ENCODE measurements at places on chromosomes 12 and 14. TPM values are rescaled to one million over a fixed set of nuclear protein-coding genes. Genes with fewer than 3 reads are reported as not detected.

DNA sequence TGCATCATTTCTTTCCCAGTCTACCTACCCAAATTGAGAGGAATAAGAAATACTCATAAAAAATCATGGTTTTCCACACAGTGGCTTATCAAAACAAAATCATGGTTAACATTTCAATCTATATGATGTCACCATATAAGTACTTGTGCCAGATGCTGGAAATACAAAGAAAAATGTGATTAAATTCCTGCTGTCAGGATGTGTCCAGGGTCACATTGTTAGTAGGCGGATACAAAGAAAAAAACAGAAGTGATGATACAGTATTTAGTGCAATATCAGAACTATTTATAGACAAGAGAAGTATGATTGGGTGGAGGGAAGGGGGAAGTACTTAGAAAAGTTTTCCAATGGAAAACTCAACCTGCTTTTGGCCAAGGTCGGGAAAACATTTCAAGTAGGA lies 47.0 kb upstream of the OR6J1 start:
- peak; percentile 94 for DNase-seq

DNA sequence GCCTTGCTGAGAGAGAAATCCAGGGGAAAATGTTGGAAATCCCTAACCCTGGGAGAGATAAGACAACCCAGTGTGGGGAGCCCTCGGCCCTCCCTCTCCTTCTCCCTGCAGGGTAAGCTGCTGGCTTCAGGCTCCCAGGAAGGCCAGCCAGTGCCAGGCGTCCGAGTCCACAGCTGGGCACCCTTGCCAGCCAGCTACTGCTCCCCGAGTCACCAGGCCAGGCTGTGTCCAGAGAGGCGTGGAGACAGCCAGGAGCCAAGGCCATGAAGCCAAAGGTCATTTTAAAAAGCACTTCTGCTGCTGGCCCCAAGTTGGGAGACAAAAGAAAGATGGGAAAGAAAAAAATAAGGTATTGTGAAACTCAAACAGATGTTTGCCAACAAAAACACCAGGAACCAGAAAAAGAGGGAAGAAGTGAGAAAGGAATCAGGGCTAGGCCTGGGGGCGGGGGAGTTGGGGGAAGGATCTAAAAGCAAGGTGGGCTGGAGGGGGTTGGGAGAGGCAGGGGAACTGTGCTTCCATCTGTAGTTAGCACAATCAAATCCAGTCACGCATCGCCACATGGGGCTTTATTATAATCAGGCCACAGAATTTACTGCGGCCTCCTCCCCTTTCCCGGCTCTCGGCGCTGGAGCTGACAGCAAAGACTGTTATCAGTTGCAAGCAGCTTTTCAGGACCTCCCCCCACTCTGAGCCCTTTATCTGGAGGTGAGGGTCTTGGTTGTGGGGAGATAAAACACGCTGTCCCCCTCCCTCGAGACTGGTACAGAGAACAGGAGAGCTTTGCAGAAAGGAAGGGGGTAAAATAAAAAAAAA lies 33.5 kb downstream of the RBM19 start:
- peak; percentile 21 for DNase-seq

GRCh38 chr12:8913702-8914032 lies 642 bp upstream of the PHC1 start:
- DNase-seq: no peak

Gene CD27
- not detected for polyA plus RNA-seq

Gene SSTR1
- 2.2 TPM for polyA plus RNA-seq

Gene ATL1
- polyA plus RNA-seq: 1.4 TPM

Gene MEG3
- 436 TPM for polyA plus RNA-seq

Data from endothelial cell of umbilical vein (primary cell).